BE2C (cell line): ENCODE measurements at places on chromosomes 2 and 18.

GRCh38 chr18:50586710-50587109 lies 26.8 kb downstream of the MAPK4 start:
- DNase-seq = no peak

DNA sequence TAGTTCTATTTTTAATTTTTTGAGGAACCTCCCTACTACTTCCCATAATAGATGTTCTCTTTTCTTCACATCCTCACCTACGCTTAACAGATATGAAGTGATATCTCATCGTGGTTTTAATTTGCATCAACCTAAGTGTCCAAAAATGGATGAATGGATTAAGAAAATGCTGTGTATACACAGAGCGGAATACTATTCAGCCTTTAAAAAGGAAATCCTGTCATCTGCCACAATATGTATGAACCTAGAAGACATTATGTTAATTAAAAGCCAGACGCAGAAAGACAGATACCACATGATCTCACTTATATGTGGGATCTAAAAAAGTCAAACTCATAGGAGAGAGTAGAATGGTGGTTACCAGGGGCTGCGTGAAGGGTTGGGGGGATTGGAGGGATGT lies 113.0 kb downstream of the PTRHD1 start:
- no peak for DNase-seq

DNA sequence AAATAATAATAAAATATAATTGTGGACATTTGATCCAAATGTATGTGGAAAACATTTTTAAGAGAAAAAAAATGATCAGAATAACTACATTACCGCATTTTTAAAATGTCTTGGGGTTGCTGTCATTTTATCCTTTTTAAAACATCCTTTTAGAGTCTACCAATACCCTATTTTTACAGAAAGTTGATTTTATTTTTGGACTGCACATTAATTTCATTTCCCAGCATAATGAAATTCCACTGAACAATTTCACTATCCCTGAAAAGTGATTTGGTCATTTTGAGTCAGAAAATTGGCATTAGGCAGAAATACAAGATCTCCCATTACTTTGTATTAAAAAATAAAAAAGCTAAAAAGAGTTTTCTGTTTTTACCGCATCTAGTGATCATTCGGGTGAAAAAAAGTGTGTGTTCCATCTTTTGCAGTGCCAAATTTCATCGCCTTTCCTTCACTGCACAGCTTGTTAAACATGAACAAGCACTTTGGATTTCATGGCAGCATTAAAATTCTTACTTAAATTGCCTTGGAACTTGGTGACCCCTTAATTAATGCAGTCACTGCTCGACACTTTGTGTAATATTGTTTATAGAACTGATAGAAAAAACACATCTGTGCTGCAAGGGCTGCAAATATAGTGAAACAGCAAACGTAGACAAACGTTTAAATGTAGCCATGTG lies 611.7 kb downstream of the TSN start:
- no peak for DNase-seq

- DNase-seq = no peak
Measured at GRCh38 chr2:136347981-136348380, 230.0 kb upstream of the CXCR4 start.

- no peak for DNase-seq
Measured at GRCh38 chr2:160419776-160420505, 73.7 kb downstream of the RBMS1 start.

GRCh38 chr2:26464390-26465265 lies 13.3 kb downstream of the OTOF start:
- peak; percentile 5 for DNase-seq

DNA sequence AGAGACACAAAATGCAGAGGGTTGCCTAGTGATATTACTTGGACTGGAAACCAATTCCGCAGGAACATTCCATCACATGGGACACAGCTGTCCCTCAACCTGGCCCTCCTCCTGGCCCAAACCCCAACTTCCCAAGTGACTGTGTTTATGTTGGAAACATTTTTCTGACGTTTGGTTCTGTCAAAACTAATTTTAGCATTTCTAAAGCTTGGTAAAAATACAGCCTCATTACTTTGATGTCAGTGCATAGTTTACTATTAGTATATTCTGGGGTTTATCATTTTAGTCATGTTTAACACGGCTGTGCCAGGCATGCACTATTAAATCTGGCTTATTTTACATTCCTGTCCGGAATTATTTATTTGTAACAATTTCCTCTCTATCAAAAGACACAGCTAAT lies 69.9 kb downstream of the GLI2 start:
- no peak for DNase-seq

- peak; percentile 73 for DNase-seq
Measured at GRCh38 chr2:234288974-234289455, 207.9 kb downstream of the ARL4C start.

DNA sequence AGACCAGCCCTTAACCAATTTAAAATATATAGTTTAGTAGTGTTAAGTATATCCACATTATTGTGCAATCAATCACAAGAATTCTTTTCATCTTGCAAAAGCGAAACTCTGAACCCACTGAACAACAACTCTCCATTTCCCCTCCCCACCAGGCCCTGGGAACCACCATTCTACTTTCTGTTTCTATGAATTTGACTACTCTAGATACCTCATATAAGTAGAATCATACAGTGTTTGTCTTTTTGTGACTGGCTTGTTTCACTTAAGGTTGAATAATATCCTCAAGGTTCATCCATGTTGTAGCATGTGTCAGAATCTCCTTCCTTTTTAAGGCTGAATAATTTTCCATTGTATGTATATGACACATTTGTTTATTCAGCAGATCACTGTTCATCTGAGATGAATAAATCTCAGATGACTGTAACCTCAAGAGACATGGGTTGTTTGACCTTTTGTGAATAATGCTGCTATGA lies 8.1 kb upstream of the SOS1 start:
- no peak for DNase-seq

DNA sequence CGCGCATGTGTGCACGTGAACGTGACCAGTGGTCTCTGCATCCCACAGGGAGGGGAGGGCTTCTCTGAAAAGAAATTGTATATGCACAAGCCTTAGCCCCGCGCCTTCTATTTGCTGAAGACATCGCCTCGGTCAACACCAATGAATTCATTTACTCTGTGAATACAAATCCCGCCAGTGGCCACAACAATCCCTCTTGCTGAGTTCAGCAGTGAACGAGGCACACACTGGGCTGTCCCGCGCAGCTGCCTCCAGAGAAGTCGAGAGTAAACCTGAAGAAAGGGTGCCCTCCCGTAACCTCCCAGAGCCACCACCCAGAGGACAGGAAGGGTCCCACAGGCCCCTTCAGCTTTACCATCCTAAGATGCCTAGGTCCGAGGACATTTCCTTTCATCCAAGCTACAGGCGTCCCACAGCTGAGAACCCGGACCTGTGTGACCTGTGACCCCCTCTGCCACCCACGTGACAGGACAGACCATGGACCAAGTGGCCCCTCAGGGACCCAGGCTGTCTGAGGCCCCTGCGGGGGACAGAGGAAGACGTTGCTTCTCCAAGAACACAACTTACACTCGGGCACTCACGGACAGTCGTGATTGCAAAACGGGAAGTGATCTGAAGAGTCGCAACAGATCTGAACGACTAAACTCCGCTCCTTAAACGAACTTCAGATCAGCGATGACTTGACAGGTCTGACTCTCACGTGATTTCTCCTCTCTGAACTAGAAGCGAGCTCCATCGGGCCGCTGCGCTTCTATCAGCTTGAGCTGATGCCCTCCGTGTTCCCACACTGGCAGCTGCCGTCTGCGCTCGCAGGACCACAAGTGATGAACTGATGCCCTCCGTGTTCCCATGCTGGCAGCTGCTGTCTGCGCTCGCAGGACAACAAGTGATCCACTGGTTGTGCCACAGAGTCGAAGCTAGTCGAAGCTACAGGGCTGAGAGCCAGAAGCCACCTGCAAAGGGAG lies 92.7 kb downstream of the ZNF516 start:
- DNase-seq = no peak

- DNase-seq = no peak
Measured at GRCh38 chr2:163856941-163857340, 121.1 kb upstream of the FIGN start.

DNA sequence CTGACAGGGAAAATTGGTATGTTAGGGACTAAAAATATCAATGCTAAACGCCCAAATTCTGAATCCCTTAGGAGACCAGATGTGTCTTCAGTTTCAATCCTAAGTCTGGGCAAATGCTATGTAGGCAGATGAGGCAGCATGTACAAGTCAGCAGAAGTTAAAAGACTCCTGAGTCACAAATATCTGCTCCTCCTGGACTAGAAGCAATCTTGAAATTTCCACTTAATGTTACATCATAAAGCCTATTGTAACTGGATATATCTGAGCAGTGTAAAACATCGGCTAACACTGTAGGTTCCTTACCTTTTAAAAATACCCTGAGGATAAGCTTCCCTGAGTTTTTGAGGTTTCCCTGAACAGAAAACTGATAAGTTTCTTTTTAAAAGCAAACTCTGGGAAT lies 1087.6 kb upstream of the PIK3C3 start:
- no peak for DNase-seq

DNA sequence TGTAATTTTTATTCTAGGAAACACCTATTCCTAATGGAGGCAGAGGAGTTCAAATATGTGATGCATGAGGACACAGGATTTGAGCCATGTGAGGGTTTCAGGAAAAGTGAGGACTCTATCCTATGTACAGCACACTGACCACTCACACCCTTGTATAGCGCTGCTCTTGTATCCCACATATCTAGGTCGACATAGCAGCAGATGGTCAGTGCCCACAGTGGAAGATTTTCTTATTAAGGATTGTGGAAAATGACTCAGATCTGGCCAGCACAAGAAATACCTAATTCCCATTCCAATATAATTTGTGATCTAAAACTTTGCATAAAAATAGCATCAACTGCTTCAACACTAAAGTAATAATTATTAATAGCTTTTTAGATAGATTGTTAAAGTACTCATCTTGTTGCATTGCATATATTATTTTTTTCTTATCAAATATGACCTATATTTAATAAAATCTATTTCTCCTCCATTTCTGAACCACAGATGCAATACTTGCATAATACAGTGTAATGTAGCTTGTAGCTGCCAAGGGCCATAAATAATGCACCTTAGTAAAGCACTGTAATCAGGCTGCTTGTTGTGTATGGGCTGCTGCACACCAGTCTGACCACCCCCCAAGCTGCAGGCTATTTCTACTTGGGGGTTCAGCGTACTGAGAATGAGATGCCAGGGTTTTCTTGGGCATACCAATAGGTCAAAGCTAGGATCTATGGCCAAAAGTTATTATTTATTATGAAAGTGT lies 442.2 kb upstream of the CWC22 start:
- no peak for DNase-seq

- DNase-seq = no peak
Measured at GRCh38 chr2:133676392-133677130, 108.3 kb upstream of the NCKAP5 start.

DNA sequence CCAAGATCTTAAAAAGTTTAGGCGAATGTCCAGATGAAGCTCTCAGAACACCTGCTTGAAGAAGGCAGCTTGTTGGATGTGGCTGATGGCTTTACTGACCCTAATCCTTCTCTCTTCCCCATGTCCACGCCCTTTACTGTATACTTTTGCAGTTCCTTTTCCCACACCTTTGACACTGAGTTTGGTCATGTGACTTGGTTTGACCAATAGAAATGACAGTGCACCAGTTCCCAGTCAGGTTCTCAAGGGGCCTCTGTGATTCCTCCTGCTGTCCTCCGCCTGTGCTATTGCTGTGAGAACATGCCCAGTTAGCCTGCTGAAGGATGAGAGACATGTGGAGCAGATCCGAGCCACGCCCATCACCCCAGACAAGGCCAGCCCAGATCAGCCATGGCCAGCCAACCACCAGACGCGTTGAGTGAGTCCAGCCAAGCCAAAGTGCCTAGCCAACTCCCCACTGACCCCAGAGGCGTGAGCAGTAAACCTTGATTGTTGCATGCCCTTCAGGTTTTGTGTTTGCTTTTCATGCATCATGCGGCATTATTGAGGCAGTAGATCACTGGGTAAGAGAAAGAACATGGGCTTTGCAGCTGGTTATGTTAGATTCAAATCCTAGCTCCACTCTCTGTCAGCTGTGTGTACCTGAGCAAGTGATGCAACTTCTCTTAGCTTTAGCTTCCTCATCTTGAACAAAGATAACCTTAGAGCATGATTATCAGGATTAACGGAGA lies 258.0 kb upstream of the SIX2 start:
- no peak for DNase-seq

DNA sequence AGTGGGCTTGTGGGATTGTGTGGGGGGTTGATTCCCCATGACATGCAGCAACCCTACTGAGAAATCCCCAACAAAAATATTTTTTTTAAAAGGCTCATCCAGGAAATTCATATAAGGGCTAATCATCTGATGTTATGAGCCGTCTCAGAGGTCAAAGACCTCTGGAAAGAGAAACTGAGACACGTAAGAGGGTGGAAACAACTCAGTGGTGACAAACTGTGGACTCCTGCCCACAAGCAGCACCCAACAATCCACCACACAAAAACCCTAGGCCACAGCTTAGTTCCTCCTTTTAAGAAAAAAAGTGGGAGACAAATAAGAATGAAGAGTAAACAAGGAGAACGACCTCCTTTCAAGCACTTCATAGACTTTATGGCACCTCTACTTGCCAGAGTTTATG lies 1096.1 kb upstream of the NRXN1 start:
- DNase-seq = no peak

- no peak for DNase-seq
Measured at GRCh38 chr2:25397777-25398176, 56.1 kb upstream of the DNMT3A start.

- DNase-seq = no peak
Measured at GRCh38 chr2:207565736-207566500, 36.2 kb downstream of the CREB1 start.

DNA sequence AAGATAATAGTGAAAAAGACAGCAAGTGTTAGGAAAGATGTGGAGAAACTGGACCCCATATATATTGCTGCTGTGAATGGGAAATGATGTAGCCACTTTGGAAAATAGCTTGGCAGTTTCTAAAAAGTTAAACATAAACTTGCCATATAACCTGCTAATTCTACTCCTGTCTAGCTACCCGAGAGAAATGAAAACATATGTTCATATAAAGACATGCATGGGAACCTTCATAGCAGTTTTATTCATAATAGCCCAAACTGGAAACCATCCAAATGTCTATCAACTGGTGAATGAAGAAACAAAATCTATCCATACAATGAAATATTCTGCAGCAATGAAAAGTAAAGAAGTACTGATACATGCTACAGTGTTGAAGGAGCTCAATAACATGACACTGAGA lies 50.4 kb upstream of the NABP1 start:
- no peak for DNase-seq

GRCh38 chr2:75284345-75284744 lies 85.0 kb upstream of the TACR1 start:
- DNase-seq = no peak

GRCh38 chr2:241894056-241894641 lies 24.6 kb downstream of the RTP5 start:
- DNase-seq = no peak

DNA sequence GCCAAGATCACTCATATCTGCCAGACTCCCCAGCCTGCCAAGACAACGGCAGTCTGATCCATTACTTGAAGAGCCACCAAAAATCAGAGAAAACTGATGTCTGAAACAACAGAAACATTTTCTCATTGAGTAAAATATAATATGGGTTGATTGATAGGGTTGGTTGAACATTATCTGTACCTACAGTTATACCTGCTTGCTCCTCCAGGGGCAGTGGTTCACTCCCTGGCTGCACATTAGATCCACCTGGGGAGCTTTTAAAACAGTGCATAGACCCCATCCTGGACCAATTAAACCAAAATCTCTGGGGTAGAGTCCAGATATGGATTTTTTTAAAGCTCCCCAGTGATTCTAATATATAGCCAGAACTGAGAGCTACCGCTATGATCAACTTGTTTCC lies 43.6 kb upstream of the SLC14A2 start:
- no peak for DNase-seq

GRCh38 chr2:12347066-12347493 lies 369.7 kb upstream of the TRIB2 start:
- DNase-seq = no peak

GRCh38 chr18:22639026-22639463 lies 221.3 kb upstream of the CTAGE1 start:
- no peak for DNase-seq
